ENCODE measurements at places on chromosomes 2 and 18.

DNA sequence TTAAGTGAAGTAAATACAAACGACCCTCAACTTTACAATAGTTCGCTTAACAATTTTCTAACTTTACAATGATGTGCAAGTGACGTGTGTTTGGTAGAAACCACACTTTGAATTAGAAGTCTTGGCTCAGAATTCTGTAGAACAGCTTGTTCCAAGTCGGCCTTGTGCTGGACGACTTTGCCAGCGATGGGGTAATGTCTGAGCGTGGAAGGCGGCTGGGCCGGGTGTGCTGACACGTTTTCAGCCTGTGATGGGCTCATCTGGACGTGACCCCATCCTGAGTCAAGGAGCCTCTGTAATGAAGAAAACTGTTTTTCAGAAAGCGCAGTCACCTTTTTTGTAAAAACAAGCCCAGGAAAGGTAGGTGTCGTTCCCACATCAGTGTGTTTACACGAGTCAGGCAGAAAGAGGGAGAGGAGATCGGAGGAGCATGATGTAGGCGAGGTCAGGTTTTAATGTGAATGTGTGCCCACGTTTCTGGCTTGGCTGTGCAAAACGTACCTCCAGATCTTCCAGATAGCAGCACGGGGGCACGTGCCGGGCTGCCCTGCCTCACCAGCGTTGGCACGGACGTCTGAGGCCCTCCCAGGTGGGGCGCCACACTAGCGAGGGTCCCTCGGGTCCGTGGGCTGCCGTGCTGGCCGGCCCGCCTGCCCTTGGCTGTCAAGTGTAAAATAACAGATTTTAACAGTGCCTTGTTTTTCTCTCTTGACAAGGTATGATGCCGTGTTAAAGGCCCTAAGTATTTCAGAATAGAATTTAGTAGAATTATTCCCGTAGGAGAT is 54.6 kb downstream of the CTDP1 start:
- DNase-seq, result no peak

DNA sequence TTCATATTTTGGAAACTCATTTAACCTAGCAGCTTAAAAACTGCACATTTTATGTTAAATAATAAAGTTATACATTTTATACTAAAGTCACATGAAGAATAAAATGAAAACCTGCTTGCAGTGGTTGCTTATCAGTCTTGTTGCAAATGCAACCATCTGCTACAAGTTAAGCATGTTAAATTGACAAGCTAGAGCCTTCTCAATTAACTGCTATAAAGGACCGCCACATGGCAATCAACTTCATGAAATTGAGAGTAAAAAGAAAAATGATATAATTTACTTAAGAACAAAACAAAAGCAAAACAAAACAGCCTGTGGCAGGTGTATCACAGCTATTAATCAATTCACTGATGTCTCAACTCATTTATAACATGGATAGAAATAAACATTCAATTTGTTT is 78.7 kb downstream of the RTTN start:
- DNase-seq, result no peak

DNA sequence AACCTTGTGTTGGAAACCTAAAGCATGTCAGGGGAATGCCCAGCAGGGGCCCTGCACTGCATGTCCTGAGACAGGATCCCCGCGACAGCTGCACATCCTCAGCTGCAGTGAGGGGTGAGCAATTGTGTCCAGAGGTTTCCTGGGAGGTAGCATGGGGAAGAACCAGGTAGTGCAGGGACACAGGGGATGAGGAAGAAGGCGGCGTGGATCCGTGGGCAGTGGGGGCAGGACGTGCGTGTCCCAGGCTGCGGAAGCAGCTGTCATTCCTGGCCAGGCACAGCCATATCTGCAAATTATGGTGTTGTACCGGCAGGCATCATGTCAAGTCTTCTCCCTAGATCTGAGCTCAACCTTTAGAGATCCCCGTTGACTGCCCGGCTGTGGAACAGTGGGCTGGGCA is 238.2 kb upstream of the MYT1L start:
- no peak for DNase-seq

DNA sequence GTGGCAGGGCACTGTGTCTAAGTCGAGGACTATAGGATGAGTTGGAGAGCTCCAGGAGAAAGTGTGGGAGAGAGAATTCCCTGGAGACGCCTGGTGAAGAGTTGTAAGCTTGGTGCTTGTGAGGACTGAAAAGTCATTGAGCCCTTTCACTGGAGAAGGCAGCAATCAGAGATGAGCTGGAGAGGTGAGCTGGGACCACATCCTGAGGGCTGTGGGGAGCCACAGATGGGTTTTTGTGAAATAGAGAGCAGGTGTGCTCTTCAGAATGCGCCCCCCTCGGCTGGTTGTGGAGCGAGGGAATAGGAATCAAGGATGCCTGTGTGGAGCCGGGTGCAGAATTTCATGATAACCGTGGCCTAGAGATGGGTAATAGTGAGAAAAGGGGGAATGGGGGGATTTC is 224.3 kb downstream of the KLHL29 start:
- DNase-seq, result no peak

DNA sequence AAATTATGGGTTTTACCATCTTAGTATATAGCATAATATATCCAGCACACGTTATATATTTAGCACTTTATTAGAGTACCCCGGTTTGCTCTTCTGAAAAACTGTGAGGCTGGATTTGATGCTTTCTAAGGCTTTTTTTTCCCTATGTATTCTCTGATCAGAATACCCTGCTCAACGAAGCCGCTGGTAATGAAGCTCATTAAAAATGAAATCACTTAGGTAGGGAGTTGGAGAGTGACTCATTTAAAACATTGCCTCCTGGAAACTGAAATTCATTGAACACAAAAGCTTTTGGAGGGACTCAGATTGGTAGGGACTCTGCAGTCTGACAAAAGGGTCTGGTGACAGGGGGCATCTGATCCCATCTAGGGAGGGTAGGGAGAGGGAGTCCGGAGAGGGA is 365.4 kb upstream of the MEX3C start:
- DNase-seq, result no peak

- no peak for DNase-seq
Measured at GRCh38 chr18:5584746-5585417, 41.1 kb upstream of the EPB41L3 start.
